ENCODE measurements at places on chromosomes 1 and 21. TPM values are rescaled to one million over a fixed set of nuclear protein-coding genes. Genes with fewer than 3 reads are reported as not detected.

Gene PLPP3
- 125 TPM for polyA plus RNA-seq

Gene GNAI3
- 7.4 TPM for polyA plus RNA-seq

Gene CHI3L2
- not detected for polyA plus RNA-seq

DNA sequence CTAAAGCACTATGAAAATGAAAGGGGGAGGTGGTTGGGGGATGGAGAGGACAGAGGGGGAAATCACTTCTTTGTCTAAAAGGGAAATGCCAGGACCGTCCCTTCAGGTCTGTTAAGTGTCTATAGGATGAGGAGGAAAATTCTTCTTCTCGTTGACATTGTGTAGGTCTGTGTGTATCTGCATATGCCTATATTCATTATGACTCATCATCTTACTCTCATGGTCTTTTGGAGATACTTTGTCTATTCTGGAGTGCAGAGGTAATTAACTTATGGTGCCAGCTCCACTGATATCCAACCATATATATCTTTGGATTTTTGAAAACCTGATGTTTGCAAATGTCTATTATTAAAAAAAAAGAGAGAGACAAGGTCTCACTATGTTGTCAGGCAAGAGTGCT lies 143.7 kb downstream of the PBX1 start:
- H3K27me3 ChIP-seq, result no peaks in the 10 kb centered on the region
- no peak overlapping the region for H3K27ac ChIP-seq
- no peaks in the 10 kb centered on the region for H3K36me3 ChIP-seq
- no peak overlapping the region for H3K4me3 ChIP-seq

- DNase-seq, result peak; percentile 64
- no peaks in the 10 kb centered on the region for H3K36me3 ChIP-seq
- H3K27ac ChIP-seq, result no peak overlapping the region
- no peaks in the 10 kb centered on the region for H3K27me3 ChIP-seq
- H3K4me1 ChIP-seq, result no peaks in the 10 kb centered on the region
Measured at GRCh38 chr1:79708646-79709265, 702.2 kb upstream of the ADGRL4 start.

DNA sequence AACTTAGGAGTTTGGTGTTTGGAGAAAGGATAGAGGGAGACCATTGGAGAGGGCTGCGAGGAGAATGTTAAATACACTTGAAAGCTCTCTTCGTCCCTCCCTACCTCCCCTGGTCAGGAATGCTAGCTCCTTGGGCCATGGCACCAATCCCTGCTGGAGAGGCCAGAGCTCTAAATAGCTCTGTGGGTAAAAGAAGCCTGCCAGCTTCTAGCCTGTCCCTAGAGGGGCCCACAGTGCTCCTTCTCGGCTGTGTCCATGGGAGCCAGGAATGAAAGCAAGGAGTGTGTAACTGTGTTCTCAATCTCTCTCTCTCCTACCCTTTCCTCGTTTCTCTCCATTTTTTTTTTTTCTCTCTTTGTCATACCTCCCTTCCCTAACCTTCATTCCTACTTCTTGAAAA lies at the start of gene CCDC190:
CCDC190 (minus strand) TSS at position 75 of the 400 bp plus-strand sequence. CDS start 1,529 bp downstream, outside the sequence.
- H3K4me1 ChIP-seq, result peaks cover 8% of the 10 kb centered on the region
- DNase-seq, result peak; percentile 37
- peak within 1 kb of the TSS; percentile 71 for H3K27ac ChIP-seq

GRCh38 chr1:218575856-218576255 lies 230.7 kb downstream of the TGFB2 start:
- DNase-seq, result no peak
- H3K4me3 ChIP-seq, result no peak overlapping the region
- H3K36me3 ChIP-seq, result no peaks in the 10 kb centered on the region
- peaks cover 2% of the 10 kb centered on the region for H3K4me1 ChIP-seq
- no peaks in the 10 kb centered on the region for H3K27me3 ChIP-seq

Gene PCP4
- polyA plus RNA-seq, result 0.31 TPM

Gene ZZZ3
- 30.8 TPM for polyA plus RNA-seq

GRCh38 chr1:185473186-185473585 lies 156.1 kb upstream of the IVNS1ABP start:
- H3K4me1 ChIP-seq, result no peaks in the 10 kb centered on the region
- H3K4me3 ChIP-seq, result no peak overlapping the region
- no peaks in the 10 kb centered on the region for H3K27me3 ChIP-seq

GRCh38 chr1:10074852-10075730 lies 42.3 kb downstream of the UBE4B start:
- H3K27ac ChIP-seq, result no peak overlapping the region
- DNase-seq, result no peak
- H3K4me1 ChIP-seq, result no peaks in the 10 kb centered on the region
- no peak overlapping the region for H3K4me3 ChIP-seq
- no peaks in the 10 kb centered on the region for H3K27me3 ChIP-seq

- H3K36me3 ChIP-seq, result no peaks in the 10 kb centered on the region
- peaks cover 11% of the 10 kb centered on the region for H3K4me1 ChIP-seq
- no peak within 1 kb of the TSS for H3K27ac ChIP-seq
- peak within 1 kb of the TSS; percentile 24 for H3K4me3 ChIP-seq
- peaks cover 42% of the 10 kb centered on the region for H3K27me3 ChIP-seq
Measured at GRCh38 chr1:177170756-177171535, at the start of gene BRINP2. Gene BRINP2 (plus strand): TSS chr1:177170958. CDS start chr1:177229877, 58,919 bp downstream.

DNA sequence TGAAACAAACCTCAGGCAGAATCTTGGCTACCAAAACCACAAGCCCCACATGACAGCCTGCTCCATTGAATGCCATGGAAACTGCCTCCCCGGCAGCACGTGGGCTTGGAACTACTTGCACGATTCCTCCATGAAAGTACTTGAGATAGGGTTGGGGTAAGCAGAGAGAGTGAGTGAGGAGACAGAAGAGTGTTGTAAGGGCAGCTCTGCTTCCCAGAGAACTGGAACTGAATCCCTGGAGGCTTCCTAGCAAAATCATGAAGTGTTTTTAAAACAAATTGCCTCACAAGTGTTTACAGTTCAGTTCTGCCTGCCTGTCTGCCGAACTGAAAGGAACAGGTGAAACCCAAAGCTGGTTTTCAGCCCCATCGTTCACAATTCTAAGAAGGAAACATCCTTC lies 35.3 kb upstream of the DNASE2B start:
- no peaks in the 10 kb centered on the region for H3K4me1 ChIP-seq
- H3K36me3 ChIP-seq, result no peaks in the 10 kb centered on the region
- no peak overlapping the region for H3K4me3 ChIP-seq
- DNase-seq, result no peak
- H3K27me3 ChIP-seq, result no peaks in the 10 kb centered on the region
- H3K27ac ChIP-seq, result no peak overlapping the region

DNA sequence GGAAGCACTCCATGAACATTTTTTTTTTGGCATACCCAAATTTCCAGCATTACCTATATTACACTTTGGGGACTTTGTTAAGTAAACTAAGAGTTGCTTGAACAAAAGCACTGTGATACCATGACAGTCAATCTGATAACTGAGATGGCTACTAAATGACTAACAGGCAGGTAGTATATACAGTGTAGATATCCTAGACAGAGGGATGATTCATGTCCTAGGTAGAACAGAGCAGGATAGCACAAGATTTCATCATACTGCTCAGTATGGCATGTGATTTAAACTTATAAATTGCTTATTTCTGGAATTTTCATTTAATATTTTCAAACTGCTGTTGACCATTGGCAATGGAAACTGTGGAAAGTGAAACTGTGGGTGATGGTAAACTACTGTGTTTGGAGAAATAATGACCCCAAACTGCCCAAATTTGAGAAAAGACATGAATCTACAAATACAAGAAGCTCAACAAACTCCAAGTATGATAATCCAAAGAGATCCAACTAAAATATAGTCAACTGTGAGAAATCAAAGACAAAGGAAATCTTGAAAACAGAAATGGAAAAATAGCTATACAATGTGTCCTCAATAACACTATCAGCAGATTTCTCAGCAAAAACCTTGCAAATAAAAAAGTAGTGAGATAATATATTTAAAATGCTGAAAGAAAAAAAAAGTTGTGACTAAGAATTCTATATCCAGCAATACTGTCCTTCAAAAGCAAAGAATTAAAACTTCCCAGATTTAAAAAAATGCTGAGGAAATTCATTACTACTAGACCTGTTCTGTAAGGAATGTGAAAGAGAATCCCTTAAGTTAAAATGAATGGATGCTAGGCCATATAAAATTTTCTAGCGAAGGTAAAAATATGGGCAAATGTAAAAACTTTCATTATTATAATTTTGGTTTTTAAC lies 410.4 kb downstream of the DUSP10 start:
- no peak for DNase-seq
- H3K36me3 ChIP-seq, result no peaks in the 10 kb centered on the region
- H3K4me1 ChIP-seq, result peaks cover 11% of the 10 kb centered on the region
- H3K27me3 ChIP-seq, result no peaks in the 10 kb centered on the region
- H3K4me3 ChIP-seq, result no peak overlapping the region

GRCh38 chr1:239386453-239387303 lies at the start of gene CHRM3:
Gene CHRM3 (plus strand): TSS chr1:239386568. CDS start chr1:239907452, 520,884 bp downstream.
- peak within 1 kb of the TSS; percentile 62 for H3K27ac ChIP-seq
- H3K36me3 ChIP-seq, result no peaks in the 10 kb centered on the region
- H3K4me1 ChIP-seq, result peaks cover 19% of the 10 kb centered on the region
- peaks cover 20% of the 10 kb centered on the region for H3K27me3 ChIP-seq
- H3K4me3 ChIP-seq, result peak within 1 kb of the TSS; percentile 54

- H3K4me3 ChIP-seq, result peak overlapping the region; percentile 17
- peak overlapping the region; percentile 97 for H3K27ac ChIP-seq
- H3K27me3 ChIP-seq, result no peaks in the 10 kb centered on the region
Measured at GRCh38 chr1:9151328-9151860, 22.5 kb upstream of the GPR157 start.

GRCh38 chr1:154478639-154479038 lies 23.4 kb upstream of the TDRD10 start:
- peaks cover 2% of the 10 kb centered on the region for H3K4me1 ChIP-seq
- no peak overlapping the region for H3K4me3 ChIP-seq
- DNase-seq, result no peak
- no peaks in the 10 kb centered on the region for H3K36me3 ChIP-seq
- no peaks in the 10 kb centered on the region for H3K27me3 ChIP-seq

Gene HSPB7
- 136 TPM for polyA plus RNA-seq

Gene RBP7
- 3.9 TPM for polyA plus RNA-seq

DNA sequence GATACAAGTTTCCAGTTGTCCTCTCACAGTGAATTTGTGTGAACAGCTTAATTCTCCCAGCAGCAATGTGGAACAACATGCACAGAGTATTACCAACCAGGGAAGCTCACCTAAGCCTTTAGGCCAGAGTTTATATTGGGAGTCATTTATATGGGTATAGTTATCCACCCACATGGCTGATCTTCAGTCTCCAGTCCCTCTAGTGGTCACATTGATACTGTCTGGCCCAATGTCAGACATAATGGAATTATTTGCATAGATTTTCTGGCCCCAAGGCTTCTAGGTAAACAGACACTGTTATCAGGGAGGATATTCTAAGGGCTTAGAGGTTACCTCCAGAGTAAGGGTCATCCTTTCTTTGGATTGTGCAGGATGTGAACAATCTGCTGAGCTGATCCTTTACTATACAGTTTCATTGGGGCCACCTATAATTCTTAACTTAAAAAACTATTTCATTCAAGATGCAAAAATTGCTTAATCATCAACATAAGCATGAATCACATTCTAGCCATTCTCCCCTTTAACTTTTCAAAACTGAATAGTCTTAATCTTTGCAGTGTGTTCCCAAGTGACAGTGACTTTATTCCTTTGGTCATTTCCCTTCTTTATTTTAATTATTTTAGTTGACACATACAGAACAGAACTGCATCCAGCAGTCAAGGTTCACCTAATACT lies 210.9 kb downstream of the LTN1 start:
- no peaks in the 10 kb centered on the region for H3K27me3 ChIP-seq
- H3K4me3 ChIP-seq, result no peak overlapping the region
- no peak for DNase-seq
- no peak overlapping the region for H3K27ac ChIP-seq
- H3K4me1 ChIP-seq, result no peaks in the 10 kb centered on the region

- H3K4me1 ChIP-seq, result no peaks in the 10 kb centered on the region
- DNase-seq, result no peak
- H3K36me3 ChIP-seq, result no peaks in the 10 kb centered on the region
- no peaks in the 10 kb centered on the region for H3K27me3 ChIP-seq
- no peak overlapping the region for H3K4me3 ChIP-seq
Measured at GRCh38 chr1:109609881-109610280, 9.5 kb downstream of the GNAT2 start.

Gene PITHD1
- 38.7 TPM for polyA plus RNA-seq

GRCh38 chr1:156880473-156880872 lies 13.0 kb upstream of the PEAR1 start:
- no peak overlapping the region for H3K4me3 ChIP-seq
- peaks cover 36% of the 10 kb centered on the region for H3K27me3 ChIP-seq
- no peaks in the 10 kb centered on the region for H3K36me3 ChIP-seq
- peaks cover 17% of the 10 kb centered on the region for H3K4me1 ChIP-seq
- DNase-seq, result no peak

- H3K27ac ChIP-seq, result peak overlapping the region; percentile 98
- H3K4me1 ChIP-seq, result peaks cover 38% of the 10 kb centered on the region
- peak overlapping the region; percentile 20 for H3K4me3 ChIP-seq
Measured at GRCh38 chr1:153790313-153790965, 15.2 kb downstream of the SLC27A3 start.

GRCh38 chr1:234655328-234656069 lies 45.5 kb upstream of the IRF2BP2 start:
- no peak for DNase-seq
- no peak overlapping the region for H3K27ac ChIP-seq
- peaks cover 15% of the 10 kb centered on the region for H3K4me1 ChIP-seq
- H3K36me3 ChIP-seq, result no peaks in the 10 kb centered on the region

Gene ZNF593OS
- polyA plus RNA-seq, result 0.88 TPM

- no peaks in the 10 kb centered on the region for H3K36me3 ChIP-seq
- H3K27ac ChIP-seq, result no peak overlapping the region
- H3K4me3 ChIP-seq, result no peak overlapping the region
- H3K27me3 ChIP-seq, result no peaks in the 10 kb centered on the region
Measured at GRCh38 chr1:172938681-172939080, 112.1 kb downstream of the TNFSF18 start.

DNA sequence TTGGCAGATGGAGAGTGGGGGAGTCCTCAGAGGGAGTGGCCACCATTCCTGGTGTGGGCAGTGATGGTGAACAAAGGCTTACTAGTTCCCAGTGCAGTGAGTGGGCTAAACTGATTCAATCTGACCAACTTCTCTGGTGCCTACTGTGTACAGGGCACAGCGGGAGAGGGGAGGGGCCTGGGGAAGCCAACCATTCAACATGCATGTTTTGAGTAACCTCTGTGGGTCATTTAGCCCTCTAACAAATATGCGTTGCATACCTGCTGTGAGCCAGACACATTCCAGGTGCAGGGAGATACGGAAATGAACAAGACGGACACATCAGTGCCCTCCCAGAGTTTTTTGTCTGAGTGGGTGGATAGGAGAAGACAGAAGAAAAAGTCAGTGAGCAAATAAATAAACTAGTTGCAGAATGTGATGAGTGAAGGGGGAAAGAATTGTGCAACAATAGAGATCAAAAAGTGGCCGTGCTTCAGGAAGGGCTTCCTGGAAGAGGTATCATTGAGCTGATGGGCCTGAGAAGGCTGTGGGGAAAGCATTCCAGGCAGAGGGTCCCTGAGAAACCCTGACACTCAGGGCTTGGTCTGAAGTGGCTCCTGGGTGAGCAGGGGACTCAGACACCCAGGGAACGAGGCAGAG lies 78.8 kb downstream of the EPHB2 start:
- H3K36me3 ChIP-seq, result peaks cover 5% of the 10 kb centered on the region
- DNase-seq, result no peak
- H3K4me1 ChIP-seq, result peaks cover 58% of the 10 kb centered on the region

- H3K4me1 ChIP-seq, result peaks cover 8% of the 10 kb centered on the region
- peak; percentile 25 for DNase-seq
Measured at GRCh38 chr1:228666686-228667623, 68.3 kb upstream of the RHOU start.
